ENCODE measurements at places on chromosomes 1 and 21.

DNA sequence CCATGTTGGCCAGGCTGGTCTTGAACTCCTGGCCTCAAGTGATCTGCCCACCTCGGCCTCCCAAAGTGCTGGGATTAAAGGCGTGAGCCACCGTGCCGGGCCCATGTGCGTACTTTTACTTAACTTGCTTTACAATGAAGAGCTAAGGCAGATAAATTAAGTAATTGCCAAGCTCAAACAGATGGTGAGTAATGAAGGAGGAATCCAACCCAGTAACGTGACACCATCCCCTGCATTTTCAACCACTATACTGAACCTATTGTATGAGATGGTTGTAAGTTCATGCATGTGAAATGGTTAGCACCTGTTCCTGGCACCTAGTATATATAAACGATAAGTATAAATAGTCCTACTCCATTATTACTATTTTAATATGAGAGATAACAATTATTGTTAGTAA is 588.0 kb upstream of the BEND5 start:
- DNase-seq, result no peak

DNA sequence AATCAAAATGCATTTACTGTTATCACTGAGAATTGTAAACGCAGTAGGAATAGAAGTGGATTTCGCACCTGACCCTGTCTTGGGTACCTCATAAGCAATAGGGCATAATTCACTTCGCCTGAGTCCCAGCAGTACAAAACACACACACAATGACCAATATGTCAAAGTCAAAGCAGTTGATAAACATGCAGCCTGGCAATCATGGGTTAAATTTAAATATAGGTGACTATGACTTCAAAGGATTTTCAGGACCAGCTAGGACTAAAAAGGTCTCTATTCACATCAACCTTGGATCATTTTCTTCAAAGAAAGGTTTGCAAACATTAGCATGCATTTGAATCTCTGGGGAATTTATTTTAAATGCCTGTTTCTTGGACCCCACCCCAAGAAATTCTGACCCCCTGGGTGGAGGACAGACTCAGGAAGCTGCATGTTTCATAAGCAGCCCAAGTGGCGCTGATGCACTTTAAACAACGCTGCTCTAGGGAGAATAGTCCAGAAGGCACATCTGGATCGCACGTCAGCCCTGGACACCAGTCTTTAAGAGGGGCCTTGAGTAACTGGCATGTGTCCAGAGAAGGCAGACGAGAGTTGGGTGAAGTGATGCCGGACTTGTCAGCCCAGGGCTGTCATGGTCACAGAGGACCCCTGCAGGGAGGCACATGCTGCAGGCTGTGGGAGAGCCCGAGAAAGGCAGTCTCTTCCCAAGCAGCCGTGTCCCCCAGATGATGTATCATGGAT is 55.7 kb upstream of the EFHD2 start:
- DNase-seq, result no peak

GRCh38 chr1:221711063-221711577 is 30.8 kb downstream of the DUSP10 start:
- DNase-seq, result no peak

DNA sequence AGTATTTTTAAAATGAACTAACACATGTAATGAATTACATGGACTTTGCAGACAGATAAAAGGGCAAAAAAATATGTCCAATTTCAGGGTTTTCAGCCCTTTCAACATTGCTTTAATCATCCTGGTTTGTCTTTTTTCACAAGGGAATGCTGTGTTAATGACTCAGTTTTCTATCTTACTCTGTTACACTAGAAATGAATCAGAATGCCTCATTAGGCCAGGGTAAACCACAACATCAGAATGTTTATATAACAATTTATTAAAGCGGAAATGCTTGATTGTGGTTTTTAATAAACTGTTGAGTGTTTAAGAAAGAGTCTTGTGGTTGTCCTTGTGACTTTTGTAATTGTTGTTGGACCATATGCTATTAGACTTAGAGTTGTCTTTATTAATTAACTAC is 13.5 kb downstream of the GORAB start:
- DNase-seq, result no peak

DNA sequence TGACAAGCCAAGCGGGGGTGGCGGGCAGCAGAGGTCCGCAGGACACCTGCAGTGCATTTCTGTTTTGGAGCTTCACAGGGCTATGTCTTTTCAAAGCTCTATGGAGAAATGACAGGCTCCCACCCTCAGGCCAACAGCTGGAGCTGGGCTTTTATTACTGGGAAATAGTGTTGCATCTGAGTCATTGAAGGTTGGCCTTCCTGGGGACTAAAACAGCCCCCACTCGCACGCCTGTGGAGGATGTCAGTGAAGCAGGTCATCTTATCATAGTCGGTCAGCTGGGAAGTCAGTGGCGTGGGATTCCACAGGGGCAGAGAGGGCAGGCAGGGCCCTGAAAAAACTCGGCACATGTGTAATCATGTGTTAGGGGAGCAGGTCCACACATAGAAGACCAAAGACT is 55.3 kb downstream of the NTPCR start:
- DNase-seq, result no peak

DNA sequence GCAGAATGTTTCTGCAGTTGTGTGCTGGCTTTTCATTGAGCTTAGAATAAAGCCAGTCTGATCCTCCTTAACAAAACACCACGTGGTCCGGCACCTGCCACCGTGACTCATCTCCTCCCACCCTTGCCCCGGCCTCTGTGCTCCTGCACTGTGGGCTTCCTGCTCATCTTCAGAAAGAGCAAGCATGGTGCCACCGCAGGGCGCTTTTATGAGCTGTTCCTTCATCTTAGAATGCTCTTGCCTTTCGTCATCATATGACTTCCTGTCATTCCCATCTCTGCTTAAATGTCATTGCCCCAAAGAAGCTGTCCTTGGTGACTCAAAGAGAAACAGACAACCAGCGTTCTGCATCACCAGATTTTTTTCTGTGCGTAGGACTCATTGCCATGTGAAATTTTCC is 117.8 kb downstream of the HHAT start:
- DNase-seq, result peak; percentile 12

DNA sequence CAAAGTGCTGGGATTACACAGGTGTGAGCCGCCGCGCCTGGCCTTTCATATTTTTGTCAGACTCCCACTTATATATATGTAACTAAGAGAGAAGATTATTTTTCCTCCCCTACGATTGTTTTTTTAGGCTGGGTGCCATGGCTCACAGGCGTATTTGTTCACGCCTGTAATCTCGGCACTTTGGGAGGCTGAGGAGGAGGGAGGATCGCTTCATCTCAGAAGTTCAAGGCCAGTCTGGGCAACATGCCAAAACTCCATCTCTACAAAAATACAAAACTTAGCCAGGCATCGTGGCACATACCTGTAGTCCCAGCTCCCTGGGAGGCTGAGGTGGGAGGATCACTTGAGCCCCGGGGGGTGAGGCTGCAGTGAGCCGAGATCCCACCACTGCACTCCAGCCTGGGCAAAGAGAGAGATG is 23.9 kb upstream of the ITLN2 start:
- no peak for DNase-seq

DNA sequence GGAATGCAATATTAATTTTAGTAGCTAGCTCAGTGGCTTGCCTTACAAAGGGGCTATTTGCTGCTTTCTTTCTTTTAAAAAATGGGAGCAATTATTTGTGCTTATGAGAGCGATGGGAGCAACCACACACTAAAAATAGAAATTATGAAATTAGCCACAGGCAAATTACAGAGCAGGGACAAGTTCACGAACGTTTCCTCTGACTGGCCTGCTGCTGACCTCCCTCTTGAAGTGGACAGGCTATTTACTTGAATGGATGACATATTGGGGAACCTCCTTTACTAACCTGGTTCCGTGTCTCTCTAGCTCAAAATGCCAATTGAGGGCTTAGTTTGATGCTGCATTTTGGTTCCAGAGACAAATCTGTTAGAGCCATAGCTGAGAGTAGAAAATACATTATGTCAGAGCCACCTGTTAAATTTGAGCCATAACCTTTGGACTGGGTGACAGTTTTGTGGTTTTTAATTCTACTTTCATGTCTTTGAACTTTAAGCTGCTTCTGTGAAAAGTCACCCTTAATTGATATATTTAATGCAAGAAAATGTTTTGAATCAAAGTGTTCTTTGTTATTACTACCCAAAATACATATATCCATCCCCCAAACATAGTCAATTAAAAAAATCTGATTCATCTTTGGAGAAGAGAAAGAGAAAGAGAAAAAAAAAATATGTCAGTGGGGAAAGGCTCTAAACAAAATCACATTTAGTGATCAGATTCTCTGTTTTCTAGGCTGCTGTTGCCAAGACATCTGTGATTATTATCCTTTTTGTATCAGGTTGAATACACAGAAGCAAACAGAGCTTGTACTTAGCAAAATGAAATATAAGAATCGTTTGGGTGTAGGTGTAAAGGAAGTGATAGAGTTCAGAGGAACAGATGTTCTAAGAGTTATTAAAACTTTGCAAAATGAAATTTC is 351.9 kb downstream of the ADGRL2 start:
- no peak for DNase-seq

- DNase-seq, result no peak
Measured at GRCh38 chr1:8915446-8915845, 30.2 kb upstream of the CA6 start.

DNA sequence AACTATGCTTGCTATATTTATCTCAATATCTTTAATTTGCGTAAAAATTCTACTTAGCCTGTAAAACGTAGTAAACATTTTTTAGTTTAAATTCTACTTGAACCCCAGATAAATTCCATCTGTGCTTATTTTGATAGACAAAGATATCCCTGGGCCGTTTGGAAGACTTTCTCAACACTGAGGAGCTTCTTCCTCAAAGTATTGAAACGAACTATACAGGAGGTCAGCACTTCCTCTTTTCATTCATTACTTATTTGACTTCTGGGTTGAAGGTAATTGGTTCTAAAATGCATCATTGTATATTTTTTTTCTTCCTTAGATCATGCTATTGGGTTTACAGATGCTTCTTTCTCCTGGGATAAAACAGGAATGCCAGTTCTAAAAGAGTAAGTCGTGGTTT is 74.7 kb downstream of the HSPA13 start:
- DNase-seq, result peak; percentile 51

DNA sequence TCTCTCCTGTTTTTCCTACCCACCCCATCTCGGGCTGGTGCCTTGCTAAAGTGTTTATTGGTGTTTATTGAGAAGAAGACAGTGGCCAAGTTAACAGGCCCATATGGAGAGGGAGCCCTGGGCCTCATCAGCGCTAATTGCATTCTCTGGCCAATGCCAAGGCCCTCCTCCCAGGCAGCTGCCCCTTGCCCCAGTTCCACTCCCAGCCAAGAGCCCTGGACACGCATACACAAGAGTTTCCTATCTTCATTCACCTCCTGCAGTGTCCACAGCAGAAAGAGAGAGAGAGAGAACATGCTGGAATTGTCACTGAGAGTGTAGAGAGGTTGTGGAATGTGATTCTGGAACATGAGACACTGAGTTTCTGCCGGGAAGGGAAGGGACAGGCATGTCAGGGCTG is 25.4 kb upstream of the VWA5B1 start:
- DNase-seq, result no peak

GRCh38 chr1:91545506-91546300 is 45.1 kb downstream of the CDC7 start:
- DNase-seq, result no peak

- DNase-seq, result no peak
Measured at GRCh38 chr1:29310616-29311180, 74.4 kb downstream of the PTPRU start.

GRCh38 chr1:179632868-179633267 is 41.2 kb downstream of the TDRD5 start:
- no peak for DNase-seq

GRCh38 chr1:33180911-33181890 is 642 bp downstream of the TRIM62 start:
- peak; percentile 54 for DNase-seq

GRCh38 chr1:60886793-60887331 is 195.5 kb upstream of the NFIA start:
- DNase-seq, result no peak

DNA sequence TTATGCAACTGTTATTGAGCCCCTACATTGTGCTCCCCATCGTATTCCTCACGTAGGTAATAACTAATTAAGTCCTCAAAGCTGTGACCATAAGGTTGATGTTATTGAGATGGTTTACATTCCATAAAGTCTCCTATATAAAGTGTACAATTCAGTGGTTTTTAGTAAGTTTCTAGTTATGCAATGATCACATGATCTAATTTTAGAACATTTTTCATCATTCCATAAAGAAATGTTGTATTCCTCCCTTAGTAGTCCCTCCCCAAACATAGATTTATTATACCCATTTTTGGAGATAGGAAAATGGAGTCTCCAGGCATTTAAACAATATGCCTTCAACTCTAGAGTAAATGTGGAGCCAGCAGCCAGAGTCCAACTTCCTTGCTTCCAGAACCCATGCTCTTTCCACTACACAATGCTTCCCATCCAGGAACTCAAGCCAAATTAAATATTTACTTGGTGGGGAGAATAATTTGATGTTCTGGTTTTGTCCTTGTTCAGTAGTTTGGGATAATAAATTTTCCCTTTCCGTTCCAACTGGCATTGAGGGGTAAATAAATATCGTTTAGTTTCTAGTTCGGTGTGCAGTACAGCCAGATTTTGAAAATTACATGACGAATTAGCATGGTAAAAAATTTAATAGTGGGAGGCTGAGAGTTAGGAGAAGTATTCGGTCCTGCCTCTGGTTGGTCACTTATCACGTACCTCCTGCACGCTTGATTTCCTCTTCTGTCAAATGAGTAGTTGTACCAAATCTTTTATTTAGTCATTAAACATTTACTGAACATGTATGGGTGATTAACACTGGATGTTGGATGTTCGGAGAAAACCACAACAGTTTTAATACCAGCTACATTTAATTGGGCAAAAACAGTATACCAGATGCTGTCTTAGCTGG is 66.3 kb downstream of the CACHD1 start:
- no peak for DNase-seq

GRCh38 chr1:39405358-39405757 is 86.1 kb upstream of the BMP8A start:
- DNase-seq, result no peak

DNA sequence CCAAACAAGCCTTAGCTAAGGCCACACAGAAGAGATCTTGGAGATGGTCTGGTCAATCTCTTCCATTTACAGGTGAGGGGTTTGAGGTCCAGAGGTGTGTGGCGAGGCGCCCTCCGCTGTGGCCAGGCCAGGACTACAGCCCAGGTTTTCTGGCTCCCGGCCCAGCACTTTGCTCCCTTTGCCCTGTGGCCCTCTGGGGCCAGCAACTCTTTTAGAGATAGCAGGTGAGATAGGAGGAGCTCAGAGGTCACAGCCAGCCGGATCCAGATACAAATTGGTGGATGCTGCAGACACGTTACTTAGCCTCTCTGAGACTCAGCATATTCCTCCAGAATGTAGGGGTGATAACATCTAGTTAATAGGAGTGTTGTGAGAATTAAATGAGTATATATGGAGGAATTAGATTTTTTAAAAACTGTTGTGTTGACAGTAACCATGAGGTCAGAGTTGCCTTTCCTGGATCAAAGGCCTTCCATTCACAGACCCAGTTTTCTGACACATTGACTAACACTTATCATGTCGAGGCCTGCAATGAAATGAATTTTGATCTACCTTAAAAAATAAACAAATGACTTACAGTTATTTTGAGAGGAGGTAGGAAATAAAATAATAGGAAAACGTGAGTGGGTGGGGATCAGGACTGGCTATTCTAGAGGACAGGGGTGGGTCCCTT is 16.6 kb downstream of the TEX35 start:
- DNase-seq, result no peak

- DNase-seq, result peak; percentile 44
Measured at GRCh38 chr21:35868005-35868868, 192.1 kb downstream of the SETD4 start.
